Muscle of back (tissue), 13 donors: ENCODE measurements at places on chromosomes 5 and 9. TPM values are rescaled to one million over a fixed set of nuclear protein-coding genes. Genes with fewer than 3 reads are reported as not detected.

GRCh38 chr5:80474929-80475328 is 13.0 kb upstream of the FAM151B start:
- no peak for DNase-seq

DNA sequence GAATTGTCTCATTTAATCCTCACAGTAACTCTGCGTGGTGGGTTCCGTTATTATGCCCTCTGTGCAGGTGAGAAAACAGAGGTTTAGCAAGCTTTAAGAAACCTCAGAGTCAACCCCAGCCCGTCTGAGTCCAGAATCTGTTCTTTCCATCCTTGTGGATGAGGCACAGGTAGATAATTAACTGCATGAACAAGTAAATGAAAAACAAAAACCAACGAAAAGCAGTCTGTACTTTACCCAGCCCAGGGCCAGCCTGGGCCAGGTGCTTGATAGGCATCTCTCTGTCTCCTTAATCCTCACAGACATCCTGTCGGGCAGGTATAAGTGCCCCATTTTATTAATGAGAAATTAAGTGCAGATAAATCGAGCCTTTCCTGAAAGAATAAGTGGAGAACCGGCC is 25.3 kb upstream of the CXCL14 start:
- no peak for DNase-seq

IL31RA gene
- polyA plus RNA-seq = 1.8 TPM

DNA sequence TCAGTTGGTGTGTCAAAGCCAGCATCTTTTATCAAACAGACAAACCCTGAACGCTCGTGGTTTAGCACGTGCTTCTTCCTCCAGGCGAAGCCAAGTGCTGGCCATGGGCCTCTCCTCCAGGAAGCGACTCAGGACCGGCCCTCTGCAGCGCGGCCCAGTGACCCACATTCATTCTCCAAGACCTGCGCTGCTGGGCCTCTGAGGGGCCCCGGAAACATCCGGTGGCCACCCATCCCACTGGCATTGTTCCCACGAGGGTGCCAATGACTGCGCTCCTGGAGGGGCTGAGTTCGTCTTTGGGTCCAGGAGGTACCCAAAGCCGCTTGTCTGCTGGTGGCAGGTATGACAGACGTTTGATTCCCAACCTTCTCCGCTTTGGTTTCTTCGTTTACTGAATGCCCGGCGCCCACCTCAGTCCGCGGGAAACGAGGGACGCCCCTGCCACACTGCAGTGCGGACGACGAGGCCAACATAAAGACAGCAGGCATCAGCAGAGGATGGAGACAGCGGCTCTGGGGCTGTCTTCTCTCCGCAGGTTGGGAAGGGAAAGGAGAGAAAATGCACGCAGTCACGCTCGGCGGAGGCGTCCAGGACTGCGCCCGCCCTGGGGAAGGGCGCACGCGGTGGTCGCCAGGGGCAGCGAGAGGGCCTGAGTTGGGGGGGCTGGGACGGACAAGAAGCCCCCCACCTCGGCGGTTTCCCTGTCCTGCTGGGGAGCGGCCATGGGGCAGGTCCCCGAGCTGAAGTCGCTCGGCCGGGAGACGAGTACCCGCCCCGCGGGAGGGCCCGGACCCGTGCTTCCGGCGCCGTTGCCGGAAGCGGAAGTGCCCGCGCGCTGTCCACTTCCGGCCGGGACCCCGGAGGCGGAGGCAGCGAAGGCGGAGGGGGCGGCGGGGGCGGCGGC is at the start of gene EXOC3:
Gene EXOC3 (plus strand): TSS at position 842 of the 904 bp plus-strand sequence. CDS start 3,030 bp downstream, outside the sequence.
- DNase-seq = peak; percentile 92

- DNase-seq = no peak
Observed at GRCh38 chr9:38058452-38059232, 10.4 kb downstream of the SHB start.

DNA sequence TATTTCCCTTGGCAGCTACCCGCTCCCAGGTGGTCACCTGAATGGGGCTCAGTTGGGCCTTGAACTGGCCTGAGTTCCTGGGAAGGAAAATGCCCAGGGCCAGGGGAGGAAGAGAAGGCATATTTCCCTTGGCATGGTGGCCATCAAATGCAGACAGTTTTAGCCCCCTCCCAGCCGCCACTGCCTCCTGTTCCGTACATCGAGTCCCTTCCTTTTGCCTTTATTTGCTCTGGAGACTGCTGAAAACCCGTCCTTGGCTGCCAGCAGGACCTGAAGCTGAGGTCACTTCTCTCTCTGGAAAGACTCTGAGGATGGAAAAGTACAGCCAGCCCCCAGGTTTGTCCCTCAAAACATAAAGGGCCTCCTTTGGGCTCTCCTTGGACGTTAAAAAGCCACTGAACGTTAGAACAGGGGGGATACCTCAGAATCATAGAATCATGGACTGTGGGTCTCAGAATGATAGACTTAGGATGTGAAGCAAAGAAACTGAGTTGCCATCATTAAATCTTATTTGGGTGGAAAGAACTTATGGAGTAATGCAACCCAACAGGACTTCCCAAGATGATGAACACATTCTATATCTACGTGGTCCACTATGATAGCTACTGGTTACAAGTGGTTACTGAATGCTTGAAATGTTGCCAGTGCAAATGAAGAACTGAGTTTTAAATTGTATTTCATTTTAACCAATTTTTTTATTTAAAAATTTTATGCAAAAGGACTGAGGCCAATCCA is 7.1 kb downstream of the SPARC start:
- DNase-seq = no peak

ACOT12 gene
- polyA plus RNA-seq = 0.15 TPM

NUTM2F gene
- not detected for polyA plus RNA-seq

DNA sequence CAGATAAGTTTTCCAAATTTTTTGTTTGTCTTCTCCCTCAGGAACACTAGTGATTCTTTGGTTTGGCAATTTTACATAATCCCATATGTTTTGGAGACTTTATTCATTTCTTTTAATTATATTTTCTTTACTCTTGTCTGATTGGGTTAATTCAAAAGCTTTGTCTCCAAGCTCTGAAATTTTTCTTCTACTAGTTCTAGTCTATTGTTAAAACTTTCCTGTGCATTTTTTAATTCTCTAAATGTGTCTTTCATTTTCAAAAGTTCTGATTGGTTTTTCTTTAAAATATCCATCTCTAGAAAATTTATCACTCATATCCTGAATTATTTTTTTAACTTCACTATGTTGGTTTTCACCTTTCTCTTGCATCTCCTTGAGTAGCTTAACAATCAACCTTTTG is 92.2 kb downstream of the INVS start:
- no peak for DNase-seq

DNA sequence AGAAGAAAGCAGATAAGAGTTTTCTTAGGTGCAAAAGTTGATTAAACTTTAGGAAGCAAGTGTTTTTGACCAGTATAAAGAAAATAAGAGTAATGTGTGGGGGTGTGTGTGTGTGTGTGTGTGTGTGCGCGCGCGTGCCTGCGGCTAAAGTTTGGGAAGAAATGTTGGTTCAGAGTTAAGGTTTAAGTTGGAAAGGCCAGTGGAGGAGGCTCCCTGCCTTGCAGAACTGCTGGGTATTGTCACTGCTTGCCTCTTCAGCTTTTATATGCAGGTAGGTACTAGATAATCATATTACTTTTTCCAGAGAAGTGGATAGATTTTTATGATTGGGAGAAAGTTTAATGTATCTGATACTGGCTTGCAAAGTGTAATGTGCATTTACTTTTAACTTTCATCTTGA is 2.0 kb downstream of the PIK3R1 start:
- no peak for DNase-seq

INSL4 gene
- polyA plus RNA-seq = not detected

DNA sequence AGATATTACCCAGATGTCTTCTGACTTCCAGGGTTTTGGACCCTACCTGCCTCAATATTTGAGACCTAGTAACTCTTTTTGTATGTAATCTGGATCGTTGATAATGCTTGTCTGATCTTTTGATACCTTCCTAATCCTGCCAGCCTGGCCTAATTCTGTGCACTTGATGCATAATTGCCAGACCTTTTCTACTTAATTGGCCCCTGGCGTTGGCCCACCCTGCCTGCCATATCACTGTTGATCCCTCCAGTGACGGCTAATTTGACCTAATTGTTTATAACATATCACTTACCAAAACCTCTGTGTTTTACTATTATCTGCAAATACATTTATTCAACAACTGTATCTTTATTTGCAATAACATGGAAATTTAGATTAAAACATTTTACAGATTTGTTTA is 49.0 kb downstream of the SLC44A1 start:
- no peak for DNase-seq

DNA sequence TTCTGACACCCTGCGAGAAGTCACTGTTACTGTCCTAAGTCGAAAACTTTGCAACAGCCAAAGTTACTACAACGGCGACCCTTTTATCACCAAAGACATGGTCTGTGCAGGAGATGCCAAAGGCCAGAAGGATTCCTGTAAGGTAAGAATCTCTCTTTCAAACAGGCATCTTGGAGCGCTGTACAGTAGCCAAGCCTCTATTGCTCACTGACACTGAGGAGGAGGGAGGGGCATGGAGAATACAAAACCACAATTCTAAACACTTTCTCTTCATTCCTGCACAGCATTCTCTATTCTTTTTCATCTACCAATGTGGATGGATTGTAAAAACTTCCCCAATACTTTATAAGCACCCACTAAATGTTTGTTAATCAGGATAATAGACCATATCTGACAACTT is 7.4 kb downstream of the GZMK start:
- no peak for DNase-seq

GRCh38 chr5:76312783-76313182 is 90.3 kb upstream of the IQGAP2 start:
- DNase-seq = peak; percentile 29

- DNase-seq = no peak
Observed at GRCh38 chr5:144915452-144915851, 744.8 kb downstream of the KCTD16 start.

- DNase-seq = no peak
Observed at GRCh38 chr9:77957652-77958051, 74.0 kb downstream of the GNAQ start.

DNA sequence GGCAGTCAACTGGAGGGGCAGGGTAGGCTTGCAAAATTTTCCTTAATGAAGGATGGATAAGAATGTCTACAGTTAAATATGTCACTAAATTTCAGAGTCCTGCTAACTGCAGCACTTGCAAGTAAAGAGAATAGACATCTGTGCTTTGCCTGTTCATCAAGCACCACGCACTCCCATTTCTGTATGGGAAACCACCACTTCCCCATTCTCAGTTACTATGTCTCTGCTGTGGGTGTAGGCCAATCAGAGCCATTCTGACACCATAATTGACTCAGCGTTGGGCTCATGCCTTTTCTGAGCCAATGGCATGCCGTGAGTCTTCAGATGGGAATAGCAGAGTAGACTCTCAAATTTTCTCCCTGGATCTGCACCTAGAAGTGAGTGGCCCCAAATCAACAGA is 247.5 kb downstream of the GABRB2 start:
- no peak for DNase-seq

PCDHB6 gene
- polyA plus RNA-seq = 1.7 TPM

DNA sequence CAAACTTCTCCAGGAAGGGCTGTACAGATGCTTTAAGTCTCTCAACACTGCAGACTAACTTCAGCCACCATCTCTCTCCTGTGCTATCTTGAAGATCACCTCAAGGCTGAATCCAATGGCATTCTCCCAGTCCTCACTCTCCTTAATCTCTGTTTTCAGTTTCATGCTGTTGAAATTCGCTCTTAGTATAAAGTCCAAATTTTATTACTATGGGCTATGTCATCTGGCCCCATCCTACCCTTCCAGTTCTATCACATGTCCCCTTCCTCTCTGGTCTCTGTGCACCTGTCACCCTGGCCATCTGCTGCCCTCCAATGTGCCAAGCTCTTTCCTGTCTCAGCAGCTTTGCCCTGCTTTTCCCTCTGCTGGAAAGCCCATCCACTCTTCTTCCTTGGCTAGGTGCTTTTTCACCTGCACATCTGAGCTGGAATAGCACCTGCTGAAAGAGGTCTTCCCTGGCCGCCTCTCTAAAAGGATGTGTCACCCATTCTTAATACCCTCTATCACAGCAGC is 284.7 kb upstream of the MAP3K1 start:
- DNase-seq = no peak

- DNase-seq = no peak
Observed at GRCh38 chr9:123063177-123063598, 29.7 kb downstream of the GPR21 start.
